ENCODE measurements at places on chromosomes 4 and X. TPM values are rescaled to one million over a fixed set of nuclear protein-coding genes. Genes with fewer than 3 reads are reported as not detected.

DNA sequence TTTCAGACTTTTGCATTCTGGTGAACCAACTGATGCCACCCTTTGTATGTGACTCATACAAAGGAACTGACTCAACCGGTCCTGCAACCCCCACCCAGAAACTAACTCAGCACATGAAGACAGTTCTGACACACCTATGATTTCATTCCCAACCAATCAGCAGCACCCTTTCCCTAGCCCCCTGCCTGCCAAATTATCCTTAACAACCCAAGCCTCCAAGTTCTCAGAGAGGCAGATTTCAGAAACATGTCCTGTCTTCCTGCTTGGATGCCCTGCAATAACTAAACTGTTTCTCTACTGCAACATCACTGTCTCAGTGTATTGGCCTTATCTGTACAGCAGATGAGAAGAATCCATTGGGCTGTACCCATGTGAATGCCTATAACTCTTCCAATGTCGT is 284.7 kb downstream of the CAMK2D start:
- no peaks in the 10 kb centered on the region for H3K27me3 ChIP-seq
- H3K4me3 ChIP-seq, result no peak overlapping the region
- no peak for DNase-seq
- H3K4me1 ChIP-seq, result peaks cover 30% of the 10 kb centered on the region
- H3K36me3 ChIP-seq, result peaks cover 14% of the 10 kb centered on the region

DNA sequence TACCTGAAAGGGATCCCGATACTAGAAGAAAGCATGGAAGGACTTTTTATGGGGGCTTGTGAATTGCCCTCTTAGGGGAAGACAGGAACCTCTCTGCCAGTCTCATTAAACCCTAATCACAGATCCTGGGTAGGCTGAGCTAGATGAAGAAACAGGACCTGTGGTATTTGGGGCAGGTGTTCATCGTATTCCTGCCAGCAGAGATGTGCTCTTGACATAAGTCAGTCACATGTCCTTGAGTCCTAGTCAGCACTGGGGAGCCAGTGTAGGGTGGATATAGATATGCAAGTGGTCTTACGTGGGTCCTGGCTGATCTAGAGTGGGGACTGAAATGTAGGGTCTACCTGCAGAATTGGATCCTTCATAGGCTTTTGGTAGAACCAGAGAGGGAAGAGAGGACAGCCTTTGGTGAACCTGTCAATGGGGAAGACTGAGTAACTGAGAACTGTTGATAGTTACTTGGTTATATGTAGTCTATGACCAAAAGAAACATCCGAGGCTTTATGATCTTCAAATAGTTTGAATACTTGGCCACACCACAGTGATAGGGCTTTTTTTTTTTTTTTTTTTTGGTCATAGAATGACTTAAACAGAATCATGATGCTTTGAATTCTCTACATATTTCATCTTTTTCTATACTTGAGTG is 63.5 kb upstream of the WDR1 start:
- H3K4me1 ChIP-seq, result peaks cover 38% of the 10 kb centered on the region
- no peak overlapping the region for H3K4me3 ChIP-seq
- no peaks in the 10 kb centered on the region for H3K36me3 ChIP-seq
- DNase-seq, result no peak

- no peak overlapping the region for H3K27ac ChIP-seq
- DNase-seq, result no peak
- H3K4me3 ChIP-seq, result no peak overlapping the region
- peaks cover 22% of the 10 kb centered on the region for H3K4me1 ChIP-seq
- peaks cover 3% of the 10 kb centered on the region for H3K27me3 ChIP-seq
- H3K36me3 ChIP-seq, result peaks cover 10% of the 10 kb centered on the region
Observed at GRCh38 chr4:6710996-6711395, 1.3 kb upstream of the MRFAP1L1 start.

Gene TMEM128
- 28.3 TPM for total RNA-seq

Gene DOK7
- not detected for total RNA-seq

Gene GABRG1
- not detected for total RNA-seq
